IgD-negative memory B cell (primary cell): ENCODE measurements at places on chromosomes 16 and 17. TPM values are rescaled to one million over a fixed set of nuclear protein-coding genes. Genes with fewer than 3 reads are reported as not detected.

Gene CTRL
- 2.1 TPM for polyA plus RNA-seq

Gene CES3
- 0.35 TPM for polyA plus RNA-seq

Gene CLEC10A
- not detected for polyA plus RNA-seq

Gene HCRT
- not detected for polyA plus RNA-seq

Gene YBX2
- polyA plus RNA-seq, result not detected

Gene TMEM88
- not detected for polyA plus RNA-seq

Gene MMP28
- polyA plus RNA-seq, result 0.49 TPM

Gene TSR1
- 19.9 TPM for polyA plus RNA-seq

Gene UTS2R
- not detected for polyA plus RNA-seq

Gene SOCS1
- 39.1 TPM for polyA plus RNA-seq

Gene RNF43
- polyA plus RNA-seq, result 0.15 TPM

Gene ARL6IP1
- 142 TPM for polyA plus RNA-seq

Gene SBK1
- polyA plus RNA-seq, result 0.68 TPM

Gene FOXN1
- not detected for polyA plus RNA-seq

Gene STAT5A
- polyA plus RNA-seq, result 63.0 TPM

Gene WNT9B
- not detected for polyA plus RNA-seq

Gene RAB26
- polyA plus RNA-seq, result 0.41 TPM

Gene FNDC8
- polyA plus RNA-seq, result not detected

Gene CD19
- polyA plus RNA-seq, result 185 TPM
